ENCODE measurements at places on chromosomes 2 and 18.

GRCh38 chr2:64534363-64534762 lies 10.2 kb downstream of the AFTPH start:
- no peak for DNase-seq

DNA sequence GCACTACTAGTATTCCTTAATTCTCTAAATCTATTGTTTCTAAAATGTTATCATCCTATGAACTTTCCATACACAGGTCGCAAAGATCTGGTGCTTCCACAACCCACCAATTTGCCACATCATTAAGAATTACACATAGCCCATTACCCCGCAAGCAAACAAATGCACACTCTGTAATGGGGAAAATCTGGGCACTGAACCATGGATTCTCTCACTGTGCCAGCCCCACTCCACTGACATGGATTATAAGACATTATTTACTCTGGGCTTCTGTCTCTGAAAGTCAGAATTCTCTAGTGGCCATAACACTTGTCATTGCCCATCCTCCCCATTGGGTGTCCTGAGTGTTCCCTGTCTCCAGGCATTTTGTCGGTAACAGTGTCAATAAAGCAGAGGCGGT lies 537.1 kb downstream of the EPHA4 start:
- DNase-seq, result no peak

DNA sequence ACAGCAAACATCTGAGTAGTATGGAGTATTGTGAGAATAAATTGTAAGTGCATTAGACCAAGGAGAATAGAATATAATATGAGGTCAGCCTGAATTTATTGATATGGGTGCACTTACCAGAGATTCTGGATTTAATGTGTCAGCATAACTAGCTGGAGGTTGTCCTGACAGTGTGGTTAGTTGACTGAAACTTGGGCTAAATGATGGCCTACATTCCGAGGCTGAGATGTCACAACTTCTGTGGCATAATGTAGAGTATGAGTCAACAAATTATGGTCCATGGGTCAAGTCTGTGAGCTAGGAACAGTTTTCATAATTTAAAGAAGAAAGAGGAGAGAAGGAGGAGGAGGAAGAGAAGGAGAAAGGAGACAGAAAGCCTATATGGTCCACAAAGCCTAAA lies 127.6 kb downstream of the QPCT start:
- DNase-seq, result peak; percentile 88

DNA sequence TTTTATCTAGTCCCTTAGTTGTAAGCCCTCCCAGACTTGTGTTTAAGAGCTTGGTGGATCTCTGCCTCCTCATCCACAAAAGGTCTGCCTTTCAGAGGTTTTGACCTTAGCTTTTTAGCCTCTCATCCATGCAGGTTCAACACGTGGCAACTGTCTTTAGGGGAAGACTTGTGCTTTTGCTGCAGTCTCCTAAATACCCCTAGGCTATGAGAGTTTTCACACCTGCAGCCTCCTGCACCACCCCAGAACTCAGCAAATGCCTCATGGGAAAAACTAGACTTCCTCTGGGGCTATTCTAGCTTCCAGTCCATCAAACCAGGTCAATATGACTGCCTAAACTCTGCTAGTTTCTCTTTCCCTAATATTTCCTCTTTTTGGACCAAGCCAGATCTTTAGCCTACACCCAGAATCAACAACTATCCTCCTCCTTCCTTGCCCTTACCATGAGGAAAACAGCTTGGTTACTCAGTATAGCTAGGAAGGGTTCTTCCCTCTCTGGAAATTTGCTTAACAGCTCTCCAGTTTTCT lies 132.3 kb upstream of the RIOK3 start:
- no peak for DNase-seq

DNA sequence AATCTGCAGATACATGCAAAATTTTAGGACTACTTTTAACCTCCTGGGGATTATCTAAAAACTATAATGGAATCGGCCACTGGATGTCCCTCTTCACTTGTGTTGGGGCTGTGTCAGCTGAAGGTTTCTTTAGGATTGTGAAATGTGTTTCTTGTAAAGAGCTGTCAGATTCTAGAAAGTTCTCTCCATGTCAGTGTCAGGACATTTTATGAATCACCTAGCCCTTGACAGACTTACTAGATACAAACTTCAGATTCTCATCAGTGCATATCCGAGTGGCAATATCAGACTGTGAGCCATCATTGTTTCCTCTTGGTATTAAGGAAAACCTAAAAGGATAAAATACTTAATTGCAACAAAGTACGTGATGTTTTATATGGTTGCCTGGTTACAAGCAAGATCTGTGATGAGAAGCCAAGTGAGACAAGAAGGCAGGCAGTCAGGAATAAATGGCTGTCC lies 107.3 kb downstream of the CPS1 start:
- no peak for DNase-seq

All from fibroblast of skin of scalp (primary cell).